ENCODE measurements at places on chromosomes 3 and 15.
A peak's percentile ranks its signal among the peaks of the same experiment; 100 is the strongest.

GRCh38 chr3:147418808-147419701 lies 9.9 kb downstream of the ZIC1 start:
- peak; percentile 68 for DNase-seq

GRCh38 chr15:56794165-56794552 lies 60.9 kb upstream of the ZNF280D start:
- DNase-seq = no peak

DNA sequence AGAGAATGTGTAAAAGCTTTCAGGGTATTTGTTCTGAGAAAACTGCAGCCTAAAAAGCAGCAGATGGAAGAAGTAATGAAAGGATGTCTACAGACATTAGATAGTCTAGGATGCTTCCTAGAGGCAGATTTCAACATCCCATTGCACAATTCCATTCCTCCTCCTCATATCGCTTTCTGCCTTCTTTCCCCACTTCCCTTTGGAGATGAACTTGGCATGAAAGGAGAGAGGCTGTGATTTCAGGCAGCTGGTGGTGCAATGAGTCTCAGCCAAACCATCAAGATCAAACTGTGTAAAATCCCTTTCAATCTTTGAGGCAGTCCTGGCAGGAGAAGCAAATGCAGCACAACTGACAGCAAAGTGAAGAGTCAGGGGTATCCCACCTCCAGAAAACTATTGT lies 438.7 kb upstream of the KCNMB2 start:
- no peak for DNase-seq

DNA sequence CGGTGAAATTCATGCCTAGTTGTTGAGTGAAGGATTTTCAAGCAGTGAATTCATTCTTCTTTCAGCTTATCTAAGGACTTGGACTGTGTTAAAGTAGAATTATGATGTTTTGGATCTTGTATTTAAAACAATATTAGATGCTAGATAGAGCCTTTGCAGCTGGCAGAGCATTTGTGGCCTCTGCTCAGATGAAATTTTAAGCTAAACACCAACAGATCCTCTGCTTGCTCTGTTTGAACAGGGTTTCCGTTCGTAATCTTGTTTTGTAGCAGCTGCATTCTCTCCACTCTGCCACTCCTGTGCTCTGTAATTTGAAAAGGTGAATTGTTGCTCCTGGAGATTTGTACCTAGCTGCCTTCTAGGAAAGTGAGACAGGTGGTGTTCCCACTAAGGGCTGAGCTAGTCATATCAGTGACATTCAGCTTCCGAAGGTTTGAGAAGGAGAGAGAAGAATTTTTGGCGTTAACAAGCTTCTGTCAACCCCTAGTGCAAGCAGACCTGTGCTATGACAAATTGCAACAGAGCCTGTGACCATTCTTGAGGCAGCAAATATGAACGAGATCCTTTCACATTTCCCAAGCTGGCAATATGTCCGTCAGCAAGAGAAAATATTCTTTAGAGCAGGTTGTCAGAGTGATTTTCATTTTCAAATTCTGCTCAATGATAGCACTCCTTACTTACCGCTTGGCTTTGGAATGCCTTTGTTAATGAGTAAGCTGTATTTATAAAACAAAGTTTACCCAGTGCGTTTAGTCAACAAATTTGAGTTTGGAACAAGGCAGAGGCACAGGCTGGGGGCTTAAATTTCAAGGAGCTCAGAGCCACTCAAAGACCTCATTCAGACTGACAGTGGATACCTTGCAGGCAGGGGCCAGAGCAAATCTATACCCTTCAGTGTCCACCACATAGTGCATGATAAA lies 5.3 kb downstream of the CHST2 start:
- DNase-seq = no peak

- DNase-seq = no peak
Observed at GRCh38 chr15:35186346-35186745, 101.3 kb upstream of the NANOGP8 start.

- no peak for DNase-seq
Observed at GRCh38 chr3:129577366-129577765, 29.1 kb downstream of the PLXND1 start.

DNA sequence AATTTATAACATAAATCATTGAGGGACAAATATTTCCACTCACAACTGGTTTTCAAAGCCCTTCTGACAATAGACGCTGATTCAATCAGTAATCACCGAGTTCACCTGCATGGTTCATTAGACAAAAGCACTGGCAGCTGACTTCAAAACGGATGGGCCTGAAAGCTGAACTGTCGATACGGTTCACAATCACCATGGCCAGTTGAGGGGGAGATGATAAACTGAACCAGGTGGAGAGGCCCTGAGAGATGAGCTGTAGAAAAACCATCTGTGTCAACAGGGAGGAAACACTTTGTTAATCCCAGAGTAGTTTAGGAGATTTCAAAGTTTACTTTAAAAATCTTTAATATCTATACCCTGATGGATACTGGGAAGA lies 75.0 kb downstream of the PEX5L start:
- no peak for DNase-seq

DNA sequence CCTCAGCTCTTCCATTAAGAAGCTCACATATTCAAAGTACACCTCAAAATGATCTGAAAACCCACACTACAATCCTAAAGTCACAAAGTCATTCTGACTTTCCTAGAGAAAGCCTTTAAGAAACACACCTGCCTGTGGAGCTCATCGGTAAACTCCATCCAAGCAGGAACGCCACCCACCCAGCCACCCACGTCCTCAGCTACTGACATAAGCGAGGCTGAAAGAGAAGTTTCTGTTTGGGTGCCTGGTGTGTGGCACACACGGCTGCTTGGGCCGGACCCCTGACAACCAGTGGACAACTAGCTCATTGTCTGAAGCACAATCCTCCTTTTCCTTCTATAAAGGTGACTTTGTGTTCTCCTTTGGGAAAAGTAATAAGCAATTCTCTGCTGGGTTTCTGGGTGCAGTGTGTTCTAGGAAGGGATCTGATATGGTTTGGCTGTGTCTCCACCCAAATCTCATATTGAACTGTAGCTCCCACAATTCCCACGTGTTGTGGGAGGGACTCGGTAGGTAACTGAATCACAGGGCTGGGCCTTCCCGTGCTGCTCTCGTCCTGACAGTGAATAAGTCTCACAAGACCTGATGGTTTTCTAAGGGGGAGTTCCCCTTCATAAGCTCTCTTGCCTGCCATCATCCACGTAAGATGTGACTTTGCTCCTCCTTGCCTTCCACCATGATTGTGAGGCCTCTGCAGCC lies 26.1 kb downstream of the FAM174B start:
- DNase-seq = no peak

- peak; percentile 20 for DNase-seq
Observed at GRCh38 chr3:14451844-14452739, 49.7 kb downstream of the SLC6A6 start.
